ENCODE measurements at places on chromosomes 5 and 9.

- DNase-seq, result no peak
These were observed 144.6 kb downstream of the SMC2 start for GRCh38 chr9:104238668-104239067.

DNA sequence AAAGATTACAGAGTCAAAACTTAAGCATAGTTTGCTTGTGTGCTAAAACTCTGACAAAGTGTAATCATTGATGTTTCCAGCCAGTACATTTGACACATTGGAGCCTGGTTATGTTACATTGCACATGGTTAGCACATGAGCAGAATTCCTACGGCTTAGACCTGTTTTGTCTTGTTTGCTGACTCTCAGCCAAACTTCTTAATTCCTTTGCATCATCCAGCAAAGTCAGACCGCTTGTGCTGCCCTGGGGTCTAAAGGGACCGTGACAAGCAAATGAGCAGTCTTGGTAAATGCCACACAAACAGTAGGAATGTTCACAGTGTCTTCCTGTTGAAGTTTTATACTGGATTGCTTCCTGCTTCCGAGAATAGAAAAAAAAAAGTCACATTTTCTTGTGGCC, 72.0 kb upstream of the ENTREP1 start:
- DNase-seq, result no peak

GRCh38 chr5:137142764-137143605, 356.1 kb downstream of the SPOCK1 start:
- DNase-seq, result no peak

DNA sequence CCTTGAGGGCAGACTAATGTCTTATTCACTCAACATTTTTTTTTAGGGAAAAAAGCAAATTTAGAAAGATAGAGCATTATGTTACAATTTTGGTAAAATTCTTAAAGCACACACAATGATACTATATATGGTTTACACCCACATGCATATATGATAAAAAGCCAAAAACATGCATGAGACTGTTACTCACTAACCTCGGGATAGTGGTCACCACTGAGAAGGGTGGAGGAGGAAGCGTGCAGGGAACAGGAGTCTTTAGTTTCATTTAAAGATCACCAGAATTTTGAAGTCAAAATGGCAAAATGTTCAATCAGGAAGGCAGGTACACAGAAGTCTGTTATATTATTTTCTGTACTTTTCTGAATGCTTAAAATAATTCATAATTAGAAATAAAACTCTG, 9.2 kb downstream of the ARL15 start:
- no peak for DNase-seq

DNA sequence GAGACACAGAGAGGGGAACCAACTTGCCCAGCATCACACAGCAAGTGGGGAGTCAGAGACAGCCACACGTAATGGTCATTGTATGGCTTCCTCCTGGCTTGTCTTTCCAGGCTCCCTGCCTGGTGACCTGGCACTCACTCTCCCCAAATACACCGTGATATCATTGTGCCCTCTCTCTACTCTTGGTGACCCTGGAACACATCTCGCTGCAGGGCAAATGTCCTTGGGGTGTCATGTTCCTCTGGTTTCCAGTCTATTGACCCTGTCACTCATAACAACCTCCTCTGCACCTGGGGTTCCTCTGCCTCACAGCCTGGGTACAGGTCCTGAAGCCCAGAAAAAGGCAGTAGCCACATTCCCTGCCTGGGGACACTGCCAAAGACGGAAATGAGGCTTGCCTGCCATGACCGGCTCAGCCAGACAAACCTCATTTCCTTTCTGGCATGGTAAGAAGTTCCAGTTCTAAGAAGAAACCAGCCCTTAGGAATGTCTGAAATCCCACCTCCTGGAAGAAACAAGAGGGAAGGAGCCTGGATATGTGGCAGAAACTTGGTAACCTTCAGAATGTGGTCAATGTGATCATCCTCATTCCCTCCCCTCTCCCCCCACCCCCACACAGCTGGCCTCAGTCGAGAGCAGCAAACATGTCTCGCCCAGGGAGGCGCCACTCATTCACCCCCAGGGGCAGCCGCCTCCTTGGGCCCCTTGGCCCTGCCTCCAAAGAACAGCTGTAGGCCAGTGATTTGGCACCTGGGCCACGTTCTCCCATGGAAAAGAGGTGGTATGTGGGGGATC, 30.6 kb upstream of the SMU1 start:
- DNase-seq, result no peak

DNA sequence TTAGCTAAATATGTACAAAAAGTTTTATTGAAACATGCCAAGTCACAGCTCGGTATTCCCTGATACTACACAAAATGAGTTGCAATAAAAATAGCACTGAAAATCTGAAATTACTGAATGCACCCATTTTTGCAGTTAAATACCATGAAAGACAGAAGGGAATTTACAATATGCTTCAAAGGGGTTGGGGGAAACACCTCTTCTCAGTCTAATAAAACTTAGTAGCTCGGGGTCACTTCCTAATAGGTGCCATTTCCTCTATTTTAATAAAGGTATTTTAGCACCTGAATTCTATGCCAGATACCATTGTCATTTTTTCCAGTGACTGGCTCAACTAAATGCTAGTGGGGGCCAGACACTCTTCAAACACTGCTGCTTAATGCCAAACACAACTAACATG, 204.1 kb upstream of the MEF2C start:
- DNase-seq, result no peak

GRCh38 chr9:5876711-5877110, 14.0 kb upstream of the MLANA start:
- no peak for DNase-seq

DNA sequence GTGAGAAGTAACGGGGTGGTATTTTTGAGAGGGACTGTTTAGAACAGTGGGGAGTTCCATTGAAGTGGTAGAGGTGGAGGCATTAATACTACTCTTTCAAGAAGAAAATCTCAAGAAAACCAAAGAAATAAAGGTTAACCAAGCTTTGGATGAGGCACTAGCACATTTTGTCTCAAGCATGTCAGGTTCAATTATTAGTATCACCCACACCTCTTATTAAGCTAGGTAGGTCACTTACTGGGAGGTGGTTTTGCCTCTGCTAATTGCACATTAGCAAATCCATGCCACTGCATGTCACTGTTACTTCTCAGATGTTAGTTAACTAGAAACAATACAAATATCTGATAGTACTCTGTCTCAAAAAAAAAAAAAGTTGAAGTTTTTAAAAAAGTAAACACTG, 10.2 kb downstream of the RABGAP1 start:
- DNase-seq, result no peak

- peak; percentile 19 for DNase-seq
These were observed 116.6 kb upstream of the SLC44A1 start for GRCh38 chr9:105127863-105128220.

DNA sequence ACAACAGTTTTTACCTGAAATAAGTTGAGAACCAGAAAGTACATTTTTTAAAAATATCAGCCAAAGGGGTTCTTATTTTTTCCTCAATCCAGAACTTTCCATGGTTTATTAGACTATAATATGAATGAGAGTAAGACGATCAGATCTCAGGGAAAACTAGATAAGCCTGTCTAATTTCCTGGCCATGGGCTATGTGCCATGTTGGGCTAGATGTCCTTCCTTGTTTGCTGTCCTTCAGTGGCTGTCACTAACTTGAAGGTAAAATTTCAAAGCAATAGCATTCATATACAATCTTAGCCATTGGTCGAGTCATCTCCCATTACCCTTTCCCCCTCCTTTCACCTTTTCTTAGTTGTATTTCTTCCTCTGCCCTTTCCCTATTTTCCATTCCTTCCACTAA, 179.5 kb upstream of the PPP1R2B start:
- no peak for DNase-seq

GRCh38 chr5:10118150-10118549, 131.5 kb downstream of the ATPSCKMT start:
- DNase-seq, result no peak

- DNase-seq, result no peak
These were observed 52.3 kb upstream of the TBCA start for GRCh38 chr5:77828445-77828844.

DNA sequence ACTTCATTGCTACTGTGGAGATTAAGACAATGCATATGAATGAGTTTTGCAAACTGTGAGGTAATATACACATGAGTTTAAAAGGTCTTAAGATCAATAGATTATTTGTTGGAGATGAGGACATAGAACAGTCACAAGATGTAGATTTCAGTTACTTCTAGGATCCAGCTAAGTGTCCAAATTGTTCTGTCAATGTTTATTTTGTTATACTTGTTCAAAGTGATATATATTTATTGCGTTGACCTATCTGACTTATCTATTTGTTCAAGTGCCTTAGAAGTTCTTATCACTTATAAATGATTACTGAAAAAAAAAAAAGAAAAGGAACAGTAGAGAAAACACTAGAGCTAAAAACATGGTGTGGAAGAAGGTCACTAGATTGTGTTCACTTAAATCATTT, 75.6 kb upstream of the GRIN3A start:
- no peak for DNase-seq

- DNase-seq, result no peak
These were observed 51.3 kb downstream of the SNX24 start for GRCh38 chr5:122896598-122897282.

Data from stimulated activated CD8-positive, alpha-beta memory T cell treated with anti-CD3 and anti-CD28 coated beads, Interleukin-7, amount 100 ng/mL, for 1 hour (primary cell).